Esophagus muscularis mucosa (tissue), 4 donors: ENCODE measurements at places on chromosomes 2 and 18. TPM values are rescaled to one million over a fixed set of nuclear protein-coding genes. Genes with fewer than 3 reads are reported as not detected.

ITGA6 gene
- total RNA-seq: 46.5 TPM

- no peaks in the 10 kb centered on the region for H3K27me3 ChIP-seq
- H3K27ac ChIP-seq: no peak overlapping the region
- no peak for DNase-seq
- no peaks in the 10 kb centered on the region for H3K36me3 ChIP-seq
- H3K4me1 ChIP-seq: no peaks in the 10 kb centered on the region
Observed at GRCh38 chr18:36602620-36603019, 226.2 kb downstream of the TPGS2 start.

DNA sequence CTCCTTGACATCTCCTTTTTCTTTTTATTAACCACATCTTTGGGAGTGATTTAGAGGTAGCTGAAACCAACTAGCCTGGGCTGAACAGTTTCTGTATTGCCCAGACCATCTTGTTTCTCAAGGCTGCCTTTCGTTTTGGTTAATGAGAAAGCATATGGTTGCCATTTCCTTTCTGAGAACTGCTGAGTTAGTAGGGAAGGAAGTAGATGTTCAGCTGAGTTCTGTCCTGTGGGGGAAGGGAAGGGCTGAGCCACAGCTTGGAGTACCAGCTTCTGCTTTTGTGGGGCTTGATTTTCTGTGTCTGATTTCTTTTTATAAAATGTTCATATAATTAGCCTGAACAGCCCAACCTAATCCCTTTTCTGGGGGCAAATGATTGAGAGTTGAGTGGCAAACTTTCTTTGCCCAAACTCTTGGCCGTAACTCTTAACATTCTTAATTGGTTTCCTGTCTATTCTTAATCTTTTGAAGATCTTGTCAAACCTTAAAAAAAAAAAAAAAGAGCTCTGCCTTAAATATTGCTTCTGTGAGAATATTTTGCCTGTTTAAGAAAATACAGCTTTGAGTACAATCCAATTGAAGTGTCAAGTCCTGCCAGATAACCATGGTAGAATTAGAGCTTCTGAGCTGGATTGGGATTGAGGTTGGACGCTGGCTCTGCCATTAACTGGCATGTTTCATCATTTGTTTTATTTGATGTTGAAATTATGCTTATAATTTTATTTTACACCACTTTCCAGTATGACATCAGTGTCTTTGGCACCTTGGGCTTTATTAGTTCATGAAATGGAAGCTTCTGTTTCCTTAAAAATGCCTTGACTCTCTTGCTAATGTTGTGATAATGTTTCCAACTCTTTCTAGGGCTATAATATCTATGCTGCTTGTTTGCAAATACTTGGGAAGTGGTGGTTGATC lies 1.9 kb upstream of the NABP1 start:
- no peaks in the 10 kb centered on the region for H3K27me3 ChIP-seq
- no peak overlapping the region for H3K4me3 ChIP-seq
- peak overlapping the region; percentile 96 for H3K27ac ChIP-seq
- no peaks in the 10 kb centered on the region for H3K4me1 ChIP-seq

- no peaks in the 10 kb centered on the region for H3K36me3 ChIP-seq
- no peak overlapping the region for H3K27ac ChIP-seq
- H3K27me3 ChIP-seq: no peaks in the 10 kb centered on the region
- H3K4me1 ChIP-seq: no peaks in the 10 kb centered on the region
- no peak overlapping the region for H3K4me3 ChIP-seq
- no peak for DNase-seq
Observed at GRCh38 chr18:34583895-34584294, 126.2 kb upstream of the DTNA start.

DNA sequence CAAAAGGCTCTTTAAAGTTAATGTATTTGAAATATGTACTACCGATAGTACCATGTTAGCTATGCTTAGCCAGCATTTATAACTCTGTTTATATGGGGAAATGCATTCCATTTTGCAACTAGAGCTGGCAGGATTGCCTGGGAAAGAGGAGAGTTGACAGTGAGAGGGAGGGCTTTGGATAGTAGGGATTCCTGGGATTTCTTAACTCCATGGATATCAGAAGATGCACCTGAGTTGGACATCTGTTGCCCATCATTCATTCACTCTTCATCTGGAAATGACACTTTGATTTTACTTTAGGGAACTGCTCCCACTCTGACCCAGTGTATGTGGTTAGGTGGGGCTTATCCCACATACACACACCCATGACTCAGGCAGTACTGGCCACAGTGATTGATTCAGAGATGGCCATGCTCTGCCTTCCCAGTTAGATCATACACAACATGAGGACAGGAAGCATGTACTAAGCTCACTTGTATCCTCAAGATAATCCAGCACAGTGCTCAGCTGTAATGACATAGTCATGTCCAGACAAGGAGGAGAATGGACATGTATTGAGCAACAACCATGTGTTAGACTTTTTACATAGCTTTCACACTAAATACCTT lies 248.8 kb downstream of the MREG start:
- no peaks in the 10 kb centered on the region for H3K36me3 ChIP-seq
- H3K4me3 ChIP-seq: no peak overlapping the region
- H3K4me1 ChIP-seq: peaks cover 20% of the 10 kb centered on the region
- peak overlapping the region; percentile 4 for H3K27ac ChIP-seq
- H3K27me3 ChIP-seq: no peaks in the 10 kb centered on the region

NYAP2 gene
- total RNA-seq: 0.26 TPM

GRCh38 chr2:113282747-113283533 lies 4.2 kb upstream of the PAX8 start:
- no peaks in the 10 kb centered on the region for H3K27me3 ChIP-seq
- H3K36me3 ChIP-seq: no peaks in the 10 kb centered on the region
- H3K4me3 ChIP-seq: no peak overlapping the region
- no peak for DNase-seq
- peaks cover 45% of the 10 kb centered on the region for H3K4me1 ChIP-seq
- H3K27ac ChIP-seq: peak overlapping the region; percentile 85

MYO7B gene
- total RNA-seq: 0.98 TPM
